Calu3 (cell line): ENCODE measurements at places on chromosomes 3 and 15. TPM values are rescaled to one million over a fixed set of nuclear protein-coding genes. Genes with fewer than 3 reads are reported as not detected.

DNA sequence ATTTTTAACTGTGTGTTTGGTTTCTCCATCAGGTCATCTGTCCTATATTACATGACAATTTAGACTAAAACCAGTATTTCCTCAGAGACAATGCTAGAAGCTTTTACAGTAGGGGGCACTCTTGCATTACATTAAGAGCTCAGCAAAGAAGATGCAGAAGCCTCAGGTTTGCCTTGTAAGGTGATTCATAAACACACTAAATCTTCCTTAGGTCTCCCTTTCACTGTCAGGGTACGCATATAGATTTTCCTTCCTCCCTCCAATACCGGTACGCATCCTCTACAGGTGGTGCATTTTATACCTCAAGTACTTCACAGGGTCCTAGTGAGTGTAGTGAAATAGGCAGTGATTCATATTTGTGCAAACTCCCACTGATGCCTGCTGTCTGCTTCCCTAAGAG lies 46.5 kb downstream of the CD86 start:
- peak; percentile 55 for DNase-seq

ATP10A gene
- 2.6 and 3.0 TPM in 2 replicates for total RNA-seq

DNA sequence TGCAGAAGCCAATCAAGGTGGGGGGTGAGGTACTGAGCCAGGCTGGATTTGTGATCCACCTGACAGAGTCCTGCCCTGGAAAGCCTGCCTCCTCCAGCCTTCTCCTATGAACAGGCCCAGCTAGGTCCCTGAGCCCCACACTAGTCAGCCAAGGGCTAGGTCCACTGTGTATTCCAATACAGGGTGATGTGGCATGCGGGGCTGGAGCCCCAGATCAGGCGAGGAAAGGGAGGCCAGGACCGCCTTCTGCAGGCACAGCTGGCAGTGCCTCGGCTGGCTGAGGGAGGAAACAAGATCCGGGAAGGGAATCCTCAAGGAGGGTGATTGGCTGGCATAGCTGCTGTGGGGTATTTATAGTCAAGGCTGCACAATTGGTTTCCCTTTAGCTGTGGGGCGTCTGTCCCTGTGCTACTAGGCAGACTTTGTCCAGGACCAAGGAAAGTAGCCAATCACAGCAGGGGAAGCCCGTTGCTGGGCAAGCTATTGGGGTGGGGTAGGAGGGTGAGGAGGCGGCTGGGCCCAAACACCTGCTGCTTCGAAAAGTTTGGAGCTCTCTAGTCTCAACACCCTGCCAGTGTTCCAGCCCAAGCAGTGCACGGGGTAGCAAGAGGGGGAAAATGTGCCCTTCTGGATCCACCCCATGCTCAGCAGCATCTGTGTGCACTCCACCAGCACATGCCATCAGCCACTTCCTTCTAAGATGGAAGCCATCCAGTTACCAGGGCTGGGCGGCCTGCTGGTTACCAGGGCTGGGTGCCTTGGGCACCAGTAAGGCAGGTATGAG lies 5.9 kb downstream of the KY start:
- DNase-seq: no peak

- DNase-seq: no peak
These were observed 16.9 kb upstream of the CPNE9 start for GRCh38 chr3:9686703-9687102.

GRCh38 chr3:179510496-179510895 lies 52.2 kb upstream of the ACTL6A start:
- DNase-seq: no peak

GRCh38 chr3:24714436-24714835 lies 219.8 kb upstream of the THRB start:
- DNase-seq: no peak

GRCh38 chr3:129701161-129701560 lies 94.7 kb upstream of the PLXND1 start:
- DNase-seq: no peak
